ENCODE measurements at places on chromosomes 16 and 17.
A peak's percentile ranks its signal among the peaks of the same experiment; 100 is the strongest.

DNA sequence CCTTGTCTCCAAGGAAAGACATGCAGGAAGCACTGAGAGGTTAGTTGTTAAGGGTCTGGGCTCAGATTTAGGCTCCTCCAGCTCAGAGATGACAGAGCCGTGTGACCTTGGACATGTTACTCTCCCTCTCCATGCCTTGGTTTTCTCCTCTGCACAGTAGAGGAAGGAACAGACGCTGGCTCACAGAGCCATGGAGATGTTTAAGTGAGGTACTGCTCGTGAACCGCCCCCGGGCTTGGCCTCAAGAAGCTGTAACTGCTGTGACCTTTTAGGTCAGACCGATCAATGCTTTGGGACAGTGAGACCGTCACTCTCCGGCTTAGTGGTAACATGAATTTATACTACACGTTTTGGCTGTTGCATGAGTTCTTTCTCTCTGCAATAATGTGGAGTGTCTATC lies 197.4 kb downstream of the C16orf95 start:
- no peaks in the 10 kb centered on the region for H3K36me3 ChIP-seq
- H3K27ac ChIP-seq, result no peak overlapping the region
- H3K4me3 ChIP-seq, result no peak overlapping the region
- no peak for DNase-seq

DNA sequence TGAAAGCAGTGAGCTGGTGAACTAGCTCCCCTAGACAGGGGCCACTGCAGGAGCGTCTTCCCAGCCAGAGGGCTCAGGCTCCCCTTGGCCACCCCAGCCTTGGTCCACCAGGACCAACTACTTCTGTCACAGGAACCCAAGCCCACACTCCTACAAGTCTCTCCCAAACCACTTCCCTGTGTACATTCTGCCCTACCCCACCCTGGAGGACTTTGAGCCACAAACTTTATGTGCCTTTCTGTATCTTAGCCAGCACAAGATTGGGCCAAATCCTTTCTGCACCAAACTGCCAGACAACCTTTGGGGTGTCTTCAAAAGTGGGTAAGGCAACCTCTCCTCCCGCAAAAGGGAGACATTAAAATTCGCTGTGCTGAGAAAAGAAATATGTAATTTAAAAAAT lies 31.6 kb downstream of the EFCAB5 start:
- no peaks in the 10 kb centered on the region for H3K27me3 ChIP-seq
- H3K4me1 ChIP-seq, result no peaks in the 10 kb centered on the region
- DNase-seq, result no peak
- H3K4me3 ChIP-seq, result no peak overlapping the region

GRCh38 chr16:68064791-68065365 lies 20.3 kb upstream of the NFATC3 start:
- H3K27ac ChIP-seq, result peak overlapping the region; percentile 22
- H3K4me1 ChIP-seq, result no peaks in the 10 kb centered on the region
- H3K27me3 ChIP-seq, result no peaks in the 10 kb centered on the region
- no peak for DNase-seq
- H3K4me3 ChIP-seq, result no peak overlapping the region

- peaks cover 12% of the 10 kb centered on the region for H3K4me1 ChIP-seq
- peak; percentile 93 for DNase-seq
- peaks cover 19% of the 10 kb centered on the region for H3K36me3 ChIP-seq
- peak overlapping the region; percentile 84 for H3K4me3 ChIP-seq
- no peaks in the 10 kb centered on the region for H3K27me3 ChIP-seq
These were observed 756 bp downstream of the TAX1BP3 start for GRCh38 chr17:3667366-3668278.

GRCh38 chr17:33154869-33155455 lies 138.1 kb downstream of the ASIC2 start:
- no peaks in the 10 kb centered on the region for H3K27me3 ChIP-seq
- H3K4me1 ChIP-seq, result no peaks in the 10 kb centered on the region
- H3K36me3 ChIP-seq, result no peaks in the 10 kb centered on the region
- no peak overlapping the region for H3K4me3 ChIP-seq

DNA sequence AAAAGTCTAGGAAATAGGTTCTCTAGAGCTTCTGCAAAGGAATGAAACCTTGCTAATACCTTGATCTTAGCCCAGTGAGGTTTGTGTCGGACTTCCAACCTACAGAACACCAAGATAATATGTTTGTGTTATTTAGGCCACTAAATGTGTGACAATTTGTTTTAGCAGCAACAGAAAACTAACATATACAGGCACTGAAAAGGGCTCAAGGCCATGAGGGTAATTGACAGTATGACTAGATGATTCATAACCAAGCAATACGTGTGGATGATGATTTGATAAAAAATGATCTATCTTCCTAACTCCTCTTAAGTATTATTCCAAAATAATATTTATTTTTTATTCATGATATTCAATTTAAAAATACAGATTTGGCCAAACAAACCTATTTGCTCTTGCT lies 27.7 kb upstream of the MED13 start:
- H3K36me3 ChIP-seq, result no peaks in the 10 kb centered on the region
- no peak for DNase-seq
- H3K27me3 ChIP-seq, result no peaks in the 10 kb centered on the region
- H3K4me3 ChIP-seq, result no peak overlapping the region

- no peaks in the 10 kb centered on the region for H3K4me1 ChIP-seq
- no peak overlapping the region for H3K4me3 ChIP-seq
- no peak overlapping the region for H3K27ac ChIP-seq
- no peaks in the 10 kb centered on the region for H3K36me3 ChIP-seq
- no peaks in the 10 kb centered on the region for H3K27me3 ChIP-seq
- no peak for DNase-seq
These were observed 25.4 kb downstream of the DNAJA2 start for GRCh38 chr16:46947900-46948547.

GRCh38 chr17:5591966-5592365 lies 7.7 kb upstream of the NLRP1 start:
- H3K36me3 ChIP-seq, result no peaks in the 10 kb centered on the region
- no peak overlapping the region for H3K27ac ChIP-seq
- H3K4me1 ChIP-seq, result no peaks in the 10 kb centered on the region
- no peak overlapping the region for H3K4me3 ChIP-seq
- DNase-seq, result no peak

DNA sequence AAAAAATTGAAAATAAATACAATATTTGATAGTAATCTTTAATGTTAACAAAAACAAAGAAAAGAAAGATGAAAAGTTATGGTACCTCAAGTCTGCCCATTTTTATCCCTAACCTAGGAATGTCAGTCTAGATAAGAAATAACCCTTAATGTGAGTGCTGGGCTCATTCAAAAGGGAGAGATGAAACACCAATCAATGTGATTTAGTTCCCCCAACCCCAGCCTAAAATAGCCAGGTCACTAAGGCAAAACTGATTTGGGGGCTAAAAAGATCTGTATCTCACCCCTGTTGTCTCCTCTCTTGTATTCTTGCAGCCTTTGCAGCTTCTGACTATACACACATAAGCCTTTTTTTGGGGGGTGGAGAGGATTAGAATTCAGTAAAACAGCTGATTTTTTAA lies 3.2 kb upstream of the IGF2BP1 start:
- no peaks in the 10 kb centered on the region for H3K36me3 ChIP-seq
- no peaks in the 10 kb centered on the region for H3K4me1 ChIP-seq
- peaks cover 96% of the 10 kb centered on the region for H3K27me3 ChIP-seq
- H3K27ac ChIP-seq, result no peak overlapping the region
- no peak overlapping the region for H3K4me3 ChIP-seq

- DNase-seq, result no peak
- H3K36me3 ChIP-seq, result no peaks in the 10 kb centered on the region
- no peaks in the 10 kb centered on the region for H3K27me3 ChIP-seq
- H3K4me3 ChIP-seq, result no peak overlapping the region
- peaks cover 14% of the 10 kb centered on the region for H3K4me1 ChIP-seq
These were observed 535.1 kb downstream of the CDH11 start for GRCh38 chr16:64586781-64587180.

GRCh38 chr17:16425202-16425601 lies 9.8 kb downstream of the TRPV2 start:
- DNase-seq, result no peak
- peaks cover 3% of the 10 kb centered on the region for H3K4me1 ChIP-seq
- no peak overlapping the region for H3K4me3 ChIP-seq
- H3K36me3 ChIP-seq, result no peaks in the 10 kb centered on the region

GRCh38 chr16:56971768-56972043 lies 10.0 kb downstream of the CETP start:
- DNase-seq, result no peak
- no peaks in the 10 kb centered on the region for H3K36me3 ChIP-seq
- no peak overlapping the region for H3K27ac ChIP-seq
- H3K27me3 ChIP-seq, result no peaks in the 10 kb centered on the region
- H3K4me1 ChIP-seq, result no peaks in the 10 kb centered on the region

Measured in RWPE2 (cell line).